Activated CD4-positive, alpha-beta T cell treated with anti-CD3 and anti-CD28 coated beads for 1 hour (primary cell): ENCODE measurements at places on chromosomes 4 and X.

DNA sequence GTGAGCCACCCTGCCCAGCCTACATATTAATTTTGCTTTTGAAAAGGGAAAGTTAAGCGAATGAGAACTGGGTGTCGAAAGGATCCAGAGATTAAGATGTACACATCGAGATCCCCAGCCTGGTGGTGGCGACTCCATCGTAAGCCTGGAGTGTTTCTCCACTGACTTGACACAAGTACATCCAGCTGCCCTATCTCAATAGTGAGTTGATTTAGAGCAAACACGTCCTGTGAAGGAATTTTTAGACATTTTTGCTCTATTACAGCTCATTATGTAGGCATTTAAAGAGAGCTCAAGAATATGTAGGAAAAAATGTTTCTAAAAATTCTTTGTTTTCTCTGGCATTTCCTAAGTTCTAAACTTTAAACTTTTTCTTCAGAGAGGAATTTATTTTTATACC, 11.7 kb upstream of the CLDN34 start:
- no peak for DNase-seq

- DNase-seq, result no peak
These were observed 222.1 kb upstream of the TAPT1 start for GRCh38 chr4:16448241-16448840.

DNA sequence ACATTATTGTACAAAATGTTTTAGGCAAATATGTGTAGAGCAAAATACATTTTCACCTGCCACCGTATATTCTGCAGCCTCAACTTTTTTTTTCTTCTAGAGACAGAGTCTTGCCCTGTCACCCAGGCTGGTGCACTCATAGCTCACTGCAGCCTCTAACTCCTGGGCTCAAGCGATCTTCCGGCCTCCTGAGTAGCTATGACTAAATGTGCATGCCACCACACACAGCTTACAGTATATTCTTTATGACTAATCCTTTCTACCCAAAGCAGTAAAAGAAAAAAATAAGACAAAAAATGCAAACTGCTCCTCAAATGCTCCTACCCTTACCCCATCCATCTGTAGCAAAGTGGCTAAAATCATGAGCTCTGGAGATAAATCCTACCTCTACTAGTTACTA, 426.3 kb downstream of the KCNIP4 start:
- no peak for DNase-seq

- no peak for DNase-seq
These were observed 226.3 kb upstream of the LDB2 start for GRCh38 chr4:17124767-17125166.

DNA sequence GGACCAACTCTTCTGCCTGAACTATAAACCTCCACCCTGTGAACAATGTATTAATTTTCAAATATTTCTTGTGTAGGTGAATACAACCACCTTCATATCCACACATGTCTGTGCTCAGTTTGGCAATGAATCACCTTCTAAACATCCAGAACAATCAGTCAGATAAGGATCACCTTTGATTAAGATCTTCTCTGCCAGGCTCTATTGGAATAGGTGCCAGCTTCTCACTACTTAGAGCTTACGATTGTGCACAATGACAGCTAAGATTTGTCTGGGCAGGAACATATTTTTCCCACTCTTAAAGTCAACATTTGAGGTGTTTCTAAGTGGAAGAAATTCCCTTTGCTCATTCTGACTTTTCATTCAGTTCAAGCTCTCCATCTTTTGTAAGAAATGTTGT, 237.2 kb downstream of the IL1RAPL2 start:
- DNase-seq, result no peak

DNA sequence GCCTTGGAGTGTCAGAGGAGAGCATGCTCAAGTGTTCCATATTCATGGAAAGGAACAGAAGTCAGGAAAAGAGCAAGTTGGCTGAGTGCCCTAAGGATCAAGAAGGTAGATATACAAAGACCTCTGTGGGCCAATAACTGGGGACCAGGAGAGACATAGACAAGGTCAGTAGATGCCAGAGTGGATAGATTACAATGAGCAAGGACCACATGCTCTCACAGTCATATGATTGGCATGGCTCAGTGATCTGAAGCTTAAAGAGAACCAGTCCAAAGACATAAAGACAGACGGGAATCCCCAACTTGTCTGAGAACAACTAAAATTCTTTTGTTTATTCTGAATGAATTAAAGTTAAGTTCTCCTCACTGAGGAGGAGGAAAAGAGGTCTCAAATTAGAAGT, 289.7 kb downstream of the HS3ST1 start:
- DNase-seq, result no peak

DNA sequence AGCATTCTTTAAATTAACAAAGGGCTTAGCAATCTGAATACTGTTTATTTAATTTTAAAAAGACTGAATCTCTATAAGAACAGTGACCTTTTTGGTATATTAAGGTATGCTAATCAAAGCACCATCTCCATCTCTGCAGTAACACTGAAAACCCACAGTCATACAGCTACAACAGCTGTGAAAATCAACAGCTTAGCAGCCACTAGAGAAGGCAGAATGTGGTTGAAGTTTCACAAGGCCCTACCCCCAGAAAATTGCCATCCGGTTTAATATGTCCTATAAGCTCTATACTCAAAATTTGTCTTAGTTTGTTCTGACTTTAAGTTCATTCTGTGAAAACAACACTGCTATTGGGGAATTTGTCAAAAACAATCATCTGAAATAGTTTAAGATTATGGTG, 128.7 kb downstream of the OPHN1 start:
- no peak for DNase-seq

GRCh38 chrX:43747476-43747875, 91.4 kb downstream of the MAOA start:
- no peak for DNase-seq

GRCh38 chrX:9642270-9642995, 123.2 kb downstream of the GPR143 start:
- no peak for DNase-seq

DNA sequence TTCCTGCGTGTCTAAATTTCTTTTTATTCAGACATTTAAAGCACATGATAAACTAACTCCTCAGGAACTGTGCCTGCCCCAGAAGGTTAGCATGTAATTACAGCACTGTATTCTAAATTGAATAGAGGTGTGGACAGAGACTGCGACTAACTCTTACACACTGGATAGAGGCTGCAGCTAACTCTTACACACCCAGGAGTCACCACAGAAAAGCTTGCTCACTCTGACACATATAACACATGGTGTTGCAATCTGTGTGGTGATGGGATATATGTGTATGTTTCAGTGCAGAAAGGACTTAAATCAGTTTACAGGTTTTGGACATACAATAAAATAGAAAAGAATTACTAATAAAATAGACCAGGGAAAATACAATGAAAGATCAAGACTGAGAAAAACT, 41.5 kb downstream of the SMAD1 start:
- no peak for DNase-seq

GRCh38 chrX:10620121-10620699, at the start of gene MID1:
Gene MID1, minus strand, starts transcription at chrX:10620585. Its CDS starts 53,038 bp downstream, at chrX:10567547.
- DNase-seq, result no peak

GRCh38 chr4:42655269-42655637, 1.7 kb downstream of the ATP8A1 start:
- DNase-seq, result no peak

DNA sequence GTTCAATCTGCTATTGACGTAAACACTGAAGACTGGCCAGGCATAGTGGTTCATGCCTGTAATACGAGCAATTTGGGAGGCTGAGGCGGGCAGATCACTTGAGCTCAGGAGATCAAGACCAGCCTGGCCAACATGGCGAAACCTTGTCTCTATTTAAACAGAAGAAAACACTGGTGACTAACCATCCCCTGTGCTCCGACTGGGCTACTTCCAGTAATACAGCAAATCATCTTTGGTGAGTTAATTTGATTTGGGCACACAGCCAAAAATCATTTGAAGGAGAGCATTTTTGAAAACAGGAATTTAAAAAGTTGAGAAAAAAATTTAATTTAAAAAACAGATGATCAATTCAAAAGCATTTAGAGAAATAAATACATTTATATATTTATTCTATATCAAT, 52.0 kb downstream of the SEC24D start:
- no peak for DNase-seq

- DNase-seq, result peak; percentile 78
These were observed at the start of gene PDK3 for GRCh38 chrX:24464836-24465531. Gene PDK3, plus strand, starts transcription at chrX:24465286. Its CDS starts 170 bp downstream, at chrX:24465456.

- no peak for DNase-seq
These were observed 197.7 kb downstream of the SPATA18 start for GRCh38 chr4:52248820-52249219.
